ENCODE measurements at places on chromosomes 3 and 15. TPM values are rescaled to one million over a fixed set of nuclear protein-coding genes. Genes with fewer than 3 reads are reported as not detected.

- H3K36me3 ChIP-seq = no peaks in the 10 kb centered on the region
- no peaks in the 10 kb centered on the region for H3K27me3 ChIP-seq
- DNase-seq = no peak
- no peaks in the 10 kb centered on the region for H3K4me1 ChIP-seq
- peak overlapping the region; percentile 55 for H3K27ac ChIP-seq
Measured at GRCh38 chr3:127590282-127590592, 296 bp downstream of the TPRA1 start.

DNA sequence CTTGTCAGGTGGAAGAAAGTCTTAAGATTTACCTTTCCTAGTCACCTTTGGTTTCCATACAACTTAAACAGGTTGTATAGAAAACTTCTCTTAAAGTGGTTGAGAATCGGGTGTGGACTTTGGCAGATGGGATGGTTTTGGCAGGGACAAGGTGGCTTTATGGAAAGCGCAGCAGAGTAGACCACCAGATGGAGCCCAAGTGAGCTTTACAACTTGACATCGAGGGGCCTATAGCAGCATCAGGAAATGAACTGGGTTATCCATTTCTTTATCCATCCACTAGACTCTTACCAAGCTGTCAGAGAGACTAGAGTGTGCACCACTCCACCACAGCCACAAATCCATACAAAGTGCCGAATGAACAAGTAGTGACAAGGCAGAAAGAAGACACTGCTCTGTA is 85.3 kb upstream of the MBNL1 start:
- no peak for DNase-seq
- H3K4me3 ChIP-seq = no peak overlapping the region
- H3K4me1 ChIP-seq = no peaks in the 10 kb centered on the region
- no peaks in the 10 kb centered on the region for H3K27me3 ChIP-seq
- no peak overlapping the region for H3K27ac ChIP-seq
- H3K36me3 ChIP-seq = no peaks in the 10 kb centered on the region

SAMMSON gene
- not detected for total RNA-seq

RAMAC gene
- total RNA-seq = 11.1 TPM

GRCh38 chr15:50828610-50829206 is 63.2 kb upstream of the SPPL2A start:
- no peaks in the 10 kb centered on the region for H3K27me3 ChIP-seq
- DNase-seq = peak; percentile 24
- no peak overlapping the region for H3K27ac ChIP-seq
- peaks cover 4% of the 10 kb centered on the region for H3K4me1 ChIP-seq
- H3K36me3 ChIP-seq = no peaks in the 10 kb centered on the region

DNA sequence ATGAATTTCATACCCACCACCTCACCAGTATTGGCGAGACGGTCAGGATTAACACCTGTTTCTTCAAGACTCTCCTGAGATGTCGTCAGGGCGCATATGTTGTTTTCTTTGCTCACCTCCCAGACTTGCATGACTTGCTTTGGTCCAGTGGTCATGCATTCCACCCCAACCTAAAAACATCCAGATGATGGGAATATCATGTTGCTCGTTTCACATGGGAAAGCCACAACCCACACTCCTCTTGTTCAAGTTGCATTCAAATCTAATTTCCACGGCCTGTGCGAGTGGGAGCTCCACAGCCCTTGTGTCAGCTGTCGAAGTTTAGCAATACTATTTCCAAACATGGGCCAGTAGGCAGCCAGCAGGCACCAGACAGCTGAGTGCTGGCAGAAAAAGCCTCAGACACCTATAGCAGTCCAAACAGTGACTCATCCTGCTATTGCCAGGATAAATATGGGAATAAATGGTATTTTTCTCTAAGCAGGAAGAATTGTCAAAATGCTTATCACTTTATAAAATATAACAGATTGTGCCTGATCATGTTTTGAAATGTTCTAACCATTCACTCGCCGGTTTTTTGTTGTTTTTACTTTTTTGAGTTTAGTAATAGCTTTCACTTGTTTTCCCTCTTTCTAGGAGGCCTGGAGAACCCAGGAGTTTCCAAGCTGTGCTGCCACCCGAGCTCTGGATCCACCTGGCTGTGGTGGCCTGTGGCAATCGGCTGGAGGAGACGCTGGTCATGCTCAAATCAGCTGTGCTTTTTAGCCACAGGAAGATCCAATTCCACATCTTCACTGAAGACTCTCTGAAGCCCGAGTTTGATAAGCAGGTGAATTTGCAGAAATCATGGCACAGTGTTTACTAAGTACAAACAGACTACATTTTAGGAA is 20.1 kb downstream of the GXYLT2 start:
- H3K27ac ChIP-seq = no peak overlapping the region
- H3K36me3 ChIP-seq = no peaks in the 10 kb centered on the region
- no peaks in the 10 kb centered on the region for H3K4me1 ChIP-seq
- no peaks in the 10 kb centered on the region for H3K27me3 ChIP-seq
- no peak overlapping the region for H3K4me3 ChIP-seq

PLCB2 gene
- 18.0 TPM for total RNA-seq

DNA sequence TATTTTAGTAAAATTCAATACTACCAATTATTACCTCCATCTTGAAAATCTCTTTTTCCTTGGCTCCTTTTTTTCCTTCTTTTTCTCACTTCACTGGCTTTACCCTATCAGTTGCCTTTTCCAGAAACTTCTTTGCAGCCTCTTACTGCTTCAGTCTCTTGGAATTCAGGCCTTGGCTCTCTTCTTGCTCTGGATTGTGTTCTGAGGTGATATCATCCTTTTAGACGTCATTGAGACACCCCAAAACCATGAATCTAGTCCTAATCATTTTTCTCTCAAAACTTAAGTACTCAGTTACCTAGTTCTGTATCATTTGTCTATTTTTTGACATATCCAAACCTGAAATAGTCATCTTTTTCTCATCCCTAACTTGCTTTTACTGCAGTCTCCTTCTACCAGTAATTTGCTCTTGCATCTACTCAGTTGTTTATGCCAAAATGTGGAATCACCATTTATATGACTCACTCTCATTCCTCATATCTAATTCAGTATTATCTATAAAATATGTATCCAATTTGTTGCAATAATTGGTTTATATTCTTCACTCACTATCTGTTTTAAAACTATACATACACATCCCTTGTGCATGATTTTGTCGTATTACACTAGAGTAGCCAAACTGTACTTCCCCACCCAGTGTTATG is 703.2 kb upstream of the CCDC54 start:
- no peaks in the 10 kb centered on the region for H3K4me1 ChIP-seq
- H3K27me3 ChIP-seq = no peaks in the 10 kb centered on the region
- H3K27ac ChIP-seq = no peak overlapping the region

DNA sequence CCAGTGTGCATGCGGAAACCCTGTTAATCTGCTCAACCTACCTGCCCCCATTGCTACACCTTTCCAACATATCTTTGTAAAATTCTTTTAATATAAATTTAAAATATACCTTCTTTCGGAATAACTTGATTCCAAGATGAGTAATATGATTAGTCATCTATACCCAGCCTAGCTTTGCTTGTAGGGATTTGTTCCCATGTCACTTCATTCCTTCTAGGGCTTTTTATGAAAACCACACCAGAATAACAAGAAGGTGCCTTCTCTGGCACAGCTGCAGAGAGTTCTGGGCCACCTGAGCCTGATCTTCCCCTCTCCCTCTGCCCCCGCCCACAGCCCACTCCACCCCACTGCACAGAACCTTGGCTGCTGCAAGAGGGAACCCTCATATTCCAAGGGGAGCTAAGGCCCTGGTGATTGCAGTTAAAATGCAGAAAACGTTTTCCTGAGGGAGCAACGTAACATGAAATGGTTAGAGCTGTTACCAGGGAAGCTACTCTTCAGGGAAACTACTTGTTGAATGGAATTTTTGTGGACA is 38.6 kb upstream of the HACD2 start:
- DNase-seq = no peak
- no peaks in the 10 kb centered on the region for H3K36me3 ChIP-seq
- no peak overlapping the region for H3K4me3 ChIP-seq
- no peaks in the 10 kb centered on the region for H3K27me3 ChIP-seq
- no peaks in the 10 kb centered on the region for H3K4me1 ChIP-seq

CCDC54 gene
- total RNA-seq = not detected
